ENCODE measurements at places on chromosomes 13 and 19. TPM values are rescaled to one million over a fixed set of nuclear protein-coding genes. Genes with fewer than 3 reads are reported as not detected.

Gene IL11
- 1.4 TPM for total RNA-seq

- DNase-seq = no peak
Measured at GRCh38 chr13:35470671-35471661, 5.5 kb downstream of the MAB21L1 start.

Gene FARP1
- 6.3 TPM for total RNA-seq

DNA sequence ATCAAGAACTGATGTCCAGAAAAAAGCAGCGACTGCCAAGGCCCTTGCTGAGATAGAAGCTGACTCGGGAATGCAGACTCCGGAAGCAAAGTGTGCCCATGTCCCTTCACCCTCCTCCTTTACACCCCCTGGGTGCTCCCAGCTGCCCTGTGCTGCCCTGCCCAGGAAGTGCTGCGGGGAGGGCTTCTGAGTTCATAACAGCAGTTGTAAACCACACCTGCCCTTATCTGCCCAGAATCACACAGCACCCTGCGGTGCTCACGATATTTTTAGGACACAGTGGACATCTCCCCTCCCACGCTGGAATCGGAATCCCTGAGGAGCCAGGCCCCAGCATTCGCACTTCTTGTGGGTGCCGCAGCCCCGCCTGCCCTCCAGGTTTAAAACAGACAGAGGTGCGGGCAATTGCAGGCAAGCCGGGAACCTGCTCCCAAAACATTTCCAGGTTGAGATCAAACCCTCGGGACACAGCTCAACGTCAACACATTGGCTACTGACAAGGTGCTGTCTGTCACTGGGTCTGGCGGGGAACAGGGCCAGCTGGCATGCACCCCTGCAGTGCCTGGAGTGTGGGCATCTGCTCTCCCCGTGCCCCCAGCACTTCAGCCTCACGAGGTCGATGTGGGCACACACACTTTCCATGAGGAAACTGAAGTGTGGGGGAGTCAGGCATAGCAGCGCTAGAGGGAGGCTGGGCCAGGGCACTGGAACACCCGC, 36.8 kb downstream of the RAB20 start:
- peak; percentile 62 for DNase-seq

Gene LILRA1
- total RNA-seq = not detected

DNA sequence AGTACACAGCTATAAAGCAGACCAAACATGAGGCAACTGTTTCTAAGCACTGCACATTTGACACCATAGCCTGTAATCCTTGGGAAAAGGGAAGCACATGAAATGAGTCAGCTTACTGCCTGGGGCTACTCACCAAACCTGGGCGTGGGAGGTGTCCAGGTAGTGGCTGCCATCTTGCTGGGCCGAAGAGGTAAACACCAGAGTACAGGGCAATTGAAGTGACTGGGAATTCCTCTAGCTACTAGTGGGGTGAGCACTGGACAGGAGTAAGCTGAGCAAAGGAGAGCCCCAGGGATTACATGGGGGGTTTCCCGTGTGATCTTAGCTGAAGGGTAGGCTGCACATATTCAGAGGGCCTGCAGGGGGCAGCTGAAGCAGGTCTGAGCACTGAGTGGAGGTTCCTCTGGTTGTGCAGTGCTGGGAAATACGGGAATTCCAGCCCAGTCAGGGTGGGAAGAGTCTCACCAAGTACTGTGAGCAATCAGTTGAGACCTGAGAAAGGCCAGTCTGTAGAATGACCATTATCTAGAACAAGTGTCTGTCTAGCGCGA, 140.5 kb downstream of the SLC7A1 start:
- DNase-seq = peak; percentile 49

GRCh38 chr19:49863935-49864320, 3.4 kb downstream of the PNKP start:
- no peak for DNase-seq

GRCh38 chr19:46992699-46993535, 26.7 kb upstream of the NPAS1 start:
- DNase-seq = no peak

DNA sequence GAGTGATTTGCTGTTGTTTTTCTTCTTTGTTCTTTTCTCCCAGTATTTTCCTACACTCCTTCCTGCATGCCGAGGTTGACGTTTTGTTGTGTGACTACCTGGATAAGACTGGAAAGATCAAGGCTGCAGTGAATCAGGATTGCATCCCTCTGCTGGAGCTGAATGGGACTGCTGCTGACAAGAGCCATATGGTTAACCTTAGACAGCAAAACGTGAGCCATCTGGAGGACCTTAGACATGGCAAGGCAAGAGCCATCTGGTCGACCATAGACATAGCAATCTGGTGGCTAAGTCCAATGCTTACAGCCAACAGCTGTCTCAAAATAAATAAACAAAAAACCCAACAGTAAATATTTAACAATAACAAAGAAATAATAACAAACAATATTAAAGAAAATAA, 42.6 kb upstream of the ZNF91 start:
- no peak for DNase-seq

- no peak for DNase-seq
Measured at GRCh38 chr19:38039966-38040365, 133.0 kb downstream of the SIPA1L3 start.

Gene TNFAIP8L1
- 2.8 TPM for total RNA-seq

- DNase-seq = peak; percentile 70
Measured at GRCh38 chr13:49996161-49996915, 504 bp upstream of the TRIM13 start.

- peak; percentile 35 for DNase-seq
Measured at GRCh38 chr13:100789968-100790367, 115.4 kb upstream of the TMTC4 start.

DNA sequence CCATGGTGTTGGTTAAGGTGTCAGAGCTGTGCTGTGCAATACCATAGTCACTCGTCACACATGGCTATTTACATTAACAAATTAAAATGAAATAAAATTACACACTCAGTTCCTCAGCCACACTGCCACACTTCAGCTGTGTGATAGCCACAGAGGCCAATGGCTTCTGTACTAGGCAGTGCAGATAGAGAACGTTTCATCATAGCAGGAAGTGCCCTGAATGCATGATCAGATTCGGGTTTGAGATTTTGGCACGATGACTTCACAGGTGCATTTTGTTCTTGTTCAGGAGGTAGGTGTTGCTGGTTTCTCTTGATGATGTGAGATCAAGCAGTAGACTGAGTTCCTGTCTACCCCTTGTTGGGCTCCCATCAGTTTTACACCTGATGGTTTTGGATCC, 6.5 kb downstream of the ARMC6 start:
- no peak for DNase-seq

Gene SPRED3
- total RNA-seq = 1.4 TPM

DNA sequence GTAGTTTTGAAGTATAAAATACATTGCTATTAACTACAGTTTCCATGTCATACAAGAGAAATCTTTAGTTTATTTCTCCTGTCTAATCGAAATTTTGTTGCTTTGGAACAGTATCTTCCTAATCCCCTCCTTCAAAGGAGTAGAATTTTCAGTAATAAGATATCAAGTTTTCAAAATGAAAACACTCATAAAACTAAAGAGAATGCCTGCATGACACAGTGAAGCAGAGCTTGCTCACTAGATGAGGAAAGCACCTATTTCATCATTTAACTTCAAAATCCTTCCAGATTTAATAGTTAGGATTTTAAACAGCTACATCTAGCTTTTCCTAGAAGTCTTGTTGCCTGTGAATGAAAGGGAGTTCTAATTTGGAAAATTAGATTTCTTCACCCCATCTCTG, 80.8 kb downstream of the TNFSF11 start:
- no peak for DNase-seq

GRCh38 chr13:97211300-97211699, 10.8 kb upstream of the MBNL2 start:
- DNase-seq = peak; percentile 10

DNA sequence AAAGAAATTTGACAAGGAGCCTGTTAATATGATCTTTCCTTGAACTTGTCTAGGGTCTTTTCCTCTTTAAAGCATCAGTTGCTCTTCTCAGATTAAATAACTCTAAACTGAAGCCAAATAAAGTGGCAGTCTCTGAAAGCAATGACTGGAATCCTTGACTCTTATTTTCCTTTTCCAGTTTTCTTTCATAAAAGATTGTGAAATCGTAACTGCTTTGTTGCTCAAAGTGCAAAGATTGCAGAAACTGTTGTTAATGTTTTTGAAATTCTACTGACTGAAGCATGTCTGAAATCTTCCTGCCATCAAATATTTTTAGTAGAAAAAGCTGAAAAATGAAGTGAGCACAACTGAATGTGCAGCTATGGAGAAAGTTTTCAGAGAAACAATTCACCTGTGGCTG, 1.9 kb downstream of the NHLRC3 start:
- DNase-seq = no peak

- no peak for DNase-seq
Measured at GRCh38 chr19:916645-917322, 349 bp upstream of the KISS1R start.

Gene NLRP11
- total RNA-seq = 2.4 TPM

GRCh38 chr13:60111691-60112090, 52.0 kb downstream of the DIAPH3 start:
- DNase-seq = no peak

Gene SOX1
- not detected for total RNA-seq

- no peak for DNase-seq
Measured at GRCh38 chr19:47529018-47529742, 14.3 kb upstream of the NAPA start.

DNA sequence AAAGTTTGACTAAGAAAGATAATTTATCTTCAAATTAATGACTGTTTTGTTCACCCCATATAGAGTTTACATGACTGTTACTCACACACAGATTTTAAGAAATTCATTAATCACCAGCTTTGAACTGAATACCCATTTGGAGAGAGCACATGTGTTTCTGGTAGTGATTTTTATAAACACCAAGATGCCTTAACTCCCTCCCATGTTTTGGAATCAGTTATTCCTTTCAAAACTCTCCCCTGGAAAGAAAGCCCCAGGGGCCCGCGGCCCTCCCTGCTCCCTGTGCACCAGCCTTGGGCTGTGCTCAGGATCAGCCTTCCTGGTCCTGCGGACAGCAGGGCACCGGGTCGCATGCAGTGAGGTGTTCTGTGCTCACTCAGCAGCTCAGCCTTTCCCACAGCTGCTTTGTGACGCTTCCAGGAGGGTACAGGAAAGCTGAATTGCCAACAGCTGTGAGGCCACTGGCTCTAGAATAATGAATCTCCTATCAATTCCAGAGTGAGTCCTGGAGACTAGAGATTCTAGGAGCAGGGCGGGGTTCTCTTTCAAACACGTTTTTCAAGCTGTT, 483.2 kb downstream of the EFNB2 start:
- no peak for DNase-seq

DNA sequence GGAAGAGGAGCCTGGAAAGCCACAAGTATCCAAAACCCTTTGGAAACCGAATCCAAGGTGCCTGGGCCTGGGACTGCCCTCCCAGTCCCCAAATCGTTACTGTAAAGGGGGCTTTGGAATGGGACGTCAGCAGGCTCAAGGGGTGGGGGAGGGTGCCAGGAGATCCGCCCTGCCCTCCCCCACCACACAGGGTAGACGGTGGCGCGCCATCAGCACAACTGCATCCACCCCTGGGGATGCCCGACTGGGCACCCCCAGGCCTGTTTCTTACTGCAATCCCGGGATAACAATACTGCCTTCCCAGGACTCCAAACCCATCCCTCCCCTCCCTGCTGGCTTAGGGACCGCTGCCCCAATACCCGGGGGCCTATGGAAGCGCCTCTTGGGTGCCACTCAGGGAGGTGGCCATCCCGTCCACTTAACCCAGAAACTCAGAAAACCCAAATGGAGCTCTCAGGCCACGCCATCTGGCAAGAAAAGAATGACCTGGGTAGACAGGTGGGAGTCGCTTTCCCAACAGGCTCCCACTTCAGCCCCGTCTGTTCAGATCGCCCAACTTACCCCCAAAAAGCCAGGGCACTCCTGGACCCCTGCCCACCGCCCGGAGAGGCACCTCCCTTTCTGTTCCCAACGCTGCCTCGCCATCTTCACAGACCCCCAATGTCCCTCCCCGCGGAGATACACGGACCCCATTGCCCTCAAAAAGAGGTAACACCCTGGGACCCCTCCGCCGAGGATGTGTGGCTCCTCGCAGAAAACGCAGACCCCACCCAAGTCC, 2.4 kb downstream of the KLF16 start:
- DNase-seq = no peak

- DNase-seq = peak; percentile 34
Measured at GRCh38 chr13:46507981-46508380, 45.0 kb upstream of the LRCH1 start.

GRCh38 chr13:114259374-114259773, 22.0 kb upstream of the UPF3A start:
- DNase-seq = no peak

DNA sequence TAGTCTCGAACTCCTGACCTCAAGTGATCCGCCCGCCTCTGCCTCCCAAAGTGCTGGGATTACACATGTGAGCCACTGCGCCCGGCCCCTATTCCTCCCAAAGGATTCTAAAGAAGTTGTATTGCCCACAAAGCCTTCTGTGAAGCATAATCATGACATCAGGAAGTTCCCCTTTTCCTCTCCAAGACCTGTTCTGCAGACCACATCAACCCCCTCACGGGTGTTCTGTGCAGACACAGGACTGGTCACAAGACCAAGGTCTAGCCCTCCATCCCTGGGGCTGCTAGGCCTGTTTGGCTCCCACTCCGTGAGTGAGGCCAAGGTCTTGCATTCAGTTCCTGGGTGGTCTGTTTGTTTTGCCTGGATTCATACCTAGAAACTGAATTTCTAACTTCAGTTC, 178.1 kb downstream of the FLT1 start:
- no peak for DNase-seq

Gene INAFM1
- total RNA-seq = 5.7 TPM

DNA sequence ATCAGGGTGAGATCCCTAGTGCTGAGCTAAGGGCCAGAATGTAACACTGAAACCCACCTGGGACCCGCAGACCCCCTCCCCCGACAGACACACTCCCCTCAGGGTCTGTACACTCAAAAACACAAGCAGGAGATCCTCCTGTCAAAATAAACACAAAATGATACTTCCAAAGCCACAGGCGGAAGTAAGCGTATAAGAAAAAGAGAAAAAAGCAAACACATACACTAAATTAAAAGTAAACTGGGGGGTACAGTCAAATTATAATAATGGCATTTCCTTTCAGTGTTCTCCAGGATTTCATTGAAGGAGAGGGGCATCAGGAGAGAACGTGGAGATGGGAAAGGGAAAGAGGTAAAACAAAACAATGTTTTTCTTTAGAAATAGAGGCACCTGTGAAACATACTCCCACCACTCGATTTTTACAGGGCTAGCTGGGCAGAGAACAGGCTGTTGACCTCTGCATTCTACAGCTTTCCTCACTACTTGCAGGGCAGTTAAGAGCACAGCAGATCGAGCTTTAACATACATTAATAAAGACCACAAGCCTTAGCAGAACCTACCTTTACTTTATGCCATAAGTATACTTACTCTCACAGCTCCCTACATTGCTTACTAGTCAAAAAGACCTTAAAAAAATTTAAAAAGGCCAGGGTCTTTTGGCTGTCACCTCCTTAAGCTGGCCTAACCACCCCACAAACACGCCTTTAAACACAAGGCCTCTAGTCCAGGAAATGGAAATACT, 5.3 kb downstream of the ZIC5 start:
- DNase-seq = no peak

DNA sequence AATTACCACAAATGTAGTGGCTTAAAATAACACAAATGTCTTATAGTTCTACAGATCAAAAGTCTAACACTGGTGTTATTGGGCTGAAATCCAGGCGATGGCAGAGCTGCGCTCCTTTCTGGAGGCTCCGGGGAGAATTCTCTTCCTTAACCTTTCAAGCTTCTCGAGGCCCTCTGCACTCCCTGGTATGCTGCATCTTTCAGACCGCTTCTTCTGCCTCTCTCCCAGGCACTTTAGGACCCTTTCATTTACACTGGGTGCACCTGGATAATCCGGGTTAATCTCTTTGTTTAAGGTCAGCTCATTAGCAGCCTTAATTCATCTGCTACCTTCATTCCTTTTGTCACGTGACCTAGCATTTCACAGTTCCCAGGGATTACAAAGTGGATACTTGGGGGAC, 211.3 kb upstream of the RFC3 start:
- no peak for DNase-seq

Gene PRSS57
- not detected for total RNA-seq

All from H4 (cell line).